Stimulated activated naive CD4-positive, alpha-beta T cell treated with Interleukin-2 at 50 U/mL for 16 hours (primary cell): ENCODE measurements at places on chromosomes 16 and 17.

DNA sequence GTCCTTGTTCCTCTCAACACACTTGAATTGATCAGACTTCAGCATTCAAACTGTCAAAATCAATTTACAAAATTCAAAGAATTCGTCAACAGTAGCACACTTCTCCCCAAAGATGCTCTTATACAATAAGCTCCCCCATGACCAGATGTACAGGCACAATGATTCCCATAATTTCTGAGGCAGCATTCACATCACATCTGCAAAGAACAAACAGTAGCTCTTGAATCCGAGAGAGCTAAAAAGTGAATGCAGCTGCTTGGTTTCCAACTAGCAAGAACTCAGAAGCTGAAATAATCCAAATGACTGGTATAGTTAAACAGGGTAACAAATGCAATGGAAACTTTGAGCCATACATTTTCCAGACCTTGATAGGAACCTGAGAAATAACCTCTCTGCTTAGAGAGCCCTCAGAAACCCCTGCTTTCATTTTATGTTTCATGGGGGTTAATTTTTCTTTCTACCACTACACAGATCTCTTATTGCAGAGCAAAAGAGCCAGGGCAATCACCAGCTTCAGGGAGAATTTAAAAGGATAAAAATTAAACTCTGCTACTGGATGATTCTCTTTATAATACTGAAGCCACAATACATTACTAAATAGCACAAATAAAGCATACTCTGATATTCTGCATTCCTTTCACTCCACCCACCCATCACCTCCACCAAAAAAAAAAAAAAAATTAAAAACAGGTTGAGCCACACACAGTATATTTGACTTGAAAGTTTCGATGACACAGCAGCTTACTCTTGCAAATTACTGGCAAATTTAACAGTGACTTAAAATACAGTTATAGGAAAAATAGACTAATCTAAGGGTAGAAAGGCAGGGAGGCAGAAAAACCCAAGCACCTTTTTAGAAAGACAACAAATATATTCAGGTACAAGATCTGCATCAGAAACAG lies 23.1 kb upstream of the TMEM97 start:
- DNase-seq, result no peak

DNA sequence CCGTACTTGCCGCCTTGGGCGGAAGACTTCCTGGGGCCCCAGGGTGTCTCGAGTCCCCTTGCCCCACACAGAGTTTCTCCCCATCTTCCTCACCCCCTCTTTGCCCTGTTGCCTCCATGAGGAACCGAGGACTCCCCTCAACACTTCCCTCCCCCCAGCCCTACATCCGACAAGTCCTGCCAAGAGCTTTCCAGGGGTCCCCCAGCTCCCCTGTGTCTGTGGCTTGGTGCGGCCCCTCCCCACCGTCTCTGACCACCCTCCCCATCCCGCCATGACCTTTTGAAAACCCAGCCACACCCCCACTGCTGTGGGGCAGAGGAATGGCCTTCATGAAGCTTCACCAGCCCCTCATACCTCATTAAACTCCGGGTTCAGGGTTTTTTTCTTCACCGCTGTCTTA lies 11.4 kb downstream of the SCGB1C2 start:
- no peak for DNase-seq

- DNase-seq, result no peak
Observed at GRCh38 chr16:76190480-76190879, 86.7 kb upstream of the CNTNAP4 start.

- DNase-seq, result no peak
Observed at GRCh38 chr16:63983401-63983800, 1138.5 kb downstream of the CDH11 start.

- no peak for DNase-seq
Observed at GRCh38 chr16:29315046-29315445, 91.5 kb downstream of the NPIPB11 start.

GRCh38 chr17:19387921-19388521 lies 1.0 kb upstream of the MFAP4 start:
- no peak for DNase-seq

- DNase-seq, result no peak
Observed at GRCh38 chr17:32772453-32773025, 104.4 kb downstream of the MYO1D start.

GRCh38 chr17:75565066-75565465 lies 22.5 kb upstream of the MYO15B start:
- no peak for DNase-seq

DNA sequence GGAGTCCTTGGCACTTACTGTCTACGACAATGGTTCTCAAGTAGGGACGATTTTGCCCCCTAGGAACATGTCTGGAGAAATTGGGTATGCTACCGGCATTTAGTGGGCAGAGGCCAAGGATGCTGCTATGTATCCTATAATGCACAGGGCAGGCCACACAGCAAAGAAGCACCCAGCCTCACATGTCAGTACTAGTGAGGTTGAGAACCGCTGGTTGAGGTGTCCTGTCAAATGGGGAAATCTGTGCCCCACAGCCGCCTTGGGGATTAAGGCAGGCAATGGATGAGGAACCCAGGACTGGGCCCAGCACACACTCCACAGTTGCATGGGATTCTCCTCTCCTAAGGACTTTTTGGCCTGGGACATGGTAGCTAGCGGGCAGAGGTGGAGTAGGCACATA lies 86.7 kb upstream of the TOB1 start:
- DNase-seq, result no peak

GRCh38 chr17:72525225-72526015 lies 404.6 kb downstream of the SOX9 start:
- no peak for DNase-seq

DNA sequence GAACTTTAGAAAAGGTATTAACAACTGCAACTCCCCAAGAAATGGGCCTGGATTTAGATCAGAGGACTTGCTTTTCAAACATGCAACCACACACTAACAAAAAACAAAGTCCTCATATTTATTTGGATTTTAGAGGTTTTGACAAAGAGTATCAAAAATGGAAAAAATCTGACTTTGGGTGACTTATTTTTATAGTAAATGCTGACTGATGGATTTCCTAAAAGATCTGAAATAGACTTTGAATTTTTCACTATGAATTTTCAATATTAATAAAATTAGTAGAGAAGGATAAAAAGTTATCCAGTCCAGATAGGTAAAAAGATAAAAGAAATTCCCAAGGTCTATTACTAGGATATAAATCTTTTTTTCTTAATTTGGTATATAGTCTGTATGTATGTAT lies 253.5 kb downstream of the KCNJ2 start:
- DNase-seq, result no peak

DNA sequence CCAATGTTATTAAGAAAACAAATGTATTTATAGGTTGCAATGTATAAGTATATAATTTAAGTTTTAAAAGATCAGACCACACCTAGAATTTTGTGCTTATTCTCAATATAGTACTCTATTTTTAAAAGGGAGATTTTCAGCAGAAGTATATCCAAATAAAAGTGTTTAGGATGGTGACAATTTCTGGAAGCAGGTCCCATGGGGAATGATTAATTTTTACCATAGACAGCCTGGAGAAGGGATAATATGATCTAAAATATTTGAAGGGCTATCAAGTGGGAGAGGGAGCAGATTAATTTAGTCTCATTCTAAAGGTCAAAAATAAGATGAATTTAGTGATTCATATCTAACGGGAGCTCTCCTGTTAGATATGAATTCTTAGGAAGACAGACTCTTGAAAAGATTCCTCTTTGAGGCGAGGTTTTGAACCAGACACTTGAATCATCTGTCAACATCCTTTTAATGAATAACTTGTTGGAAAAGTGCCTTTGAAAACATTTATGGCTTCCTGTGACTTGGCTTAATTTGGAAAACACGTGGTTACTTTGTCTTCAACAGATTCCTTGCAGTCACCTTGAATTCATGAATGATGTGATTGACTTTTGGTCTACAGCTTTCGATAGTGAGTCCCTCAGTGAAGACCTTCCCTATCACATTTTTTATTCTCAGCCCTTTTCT lies 29.3 kb upstream of the SMIM36 start:
- DNase-seq, result no peak

- DNase-seq, result no peak
Observed at GRCh38 chr17:6554871-6555330, 1.5 kb downstream of the PITPNM3 start.

DNA sequence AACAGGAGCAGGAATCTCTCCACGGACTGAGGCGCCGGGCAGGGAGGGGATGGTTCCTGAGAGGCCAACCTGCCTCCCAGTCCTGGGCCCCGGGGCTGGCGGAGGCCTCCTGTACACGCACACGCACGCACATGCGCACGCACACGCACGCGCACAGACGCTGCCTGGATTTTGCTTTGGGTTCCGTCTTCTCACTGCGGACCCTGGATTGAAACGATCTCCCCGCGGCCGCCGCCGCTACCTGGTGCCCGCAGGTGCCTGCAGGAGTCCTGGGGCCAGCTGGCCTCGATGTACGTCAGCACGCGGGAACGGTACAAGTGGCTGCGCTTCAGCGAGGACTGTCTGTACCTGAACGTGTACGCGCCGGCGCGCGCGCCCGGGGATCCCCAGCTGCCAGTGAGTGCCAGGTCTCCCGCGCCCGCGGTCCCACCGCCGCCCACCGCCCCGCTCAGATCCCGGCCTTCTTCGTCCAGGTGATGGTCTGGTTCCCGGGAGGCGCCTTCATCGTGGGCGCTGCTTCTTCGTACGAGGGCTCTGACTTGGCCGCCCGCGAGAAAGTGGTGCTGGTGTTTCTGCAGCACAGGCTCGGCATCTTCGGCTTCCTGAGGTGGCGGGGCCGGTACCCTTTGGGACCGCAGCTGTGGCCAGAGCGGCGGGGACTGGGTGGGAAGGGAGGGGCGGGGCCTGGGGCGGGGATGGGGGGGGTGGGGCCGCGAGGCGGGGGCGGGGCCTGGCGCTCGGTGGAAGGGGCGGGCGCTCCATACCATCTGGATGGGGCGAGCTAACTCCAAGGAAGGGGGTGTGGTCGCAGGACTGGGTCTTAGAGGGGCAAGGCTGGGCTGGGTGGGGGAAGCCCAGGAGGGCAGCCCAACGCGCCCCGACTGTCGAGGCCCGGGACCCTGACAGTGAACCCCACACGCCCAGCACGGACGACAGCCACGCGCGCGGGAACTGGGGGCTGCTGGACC lies 12.3 kb downstream of the CES4A start:
- DNase-seq, result peak; percentile 46

GRCh38 chr17:42937712-42938596 lies 26.3 kb downstream of the AARSD1 start:
- no peak for DNase-seq

DNA sequence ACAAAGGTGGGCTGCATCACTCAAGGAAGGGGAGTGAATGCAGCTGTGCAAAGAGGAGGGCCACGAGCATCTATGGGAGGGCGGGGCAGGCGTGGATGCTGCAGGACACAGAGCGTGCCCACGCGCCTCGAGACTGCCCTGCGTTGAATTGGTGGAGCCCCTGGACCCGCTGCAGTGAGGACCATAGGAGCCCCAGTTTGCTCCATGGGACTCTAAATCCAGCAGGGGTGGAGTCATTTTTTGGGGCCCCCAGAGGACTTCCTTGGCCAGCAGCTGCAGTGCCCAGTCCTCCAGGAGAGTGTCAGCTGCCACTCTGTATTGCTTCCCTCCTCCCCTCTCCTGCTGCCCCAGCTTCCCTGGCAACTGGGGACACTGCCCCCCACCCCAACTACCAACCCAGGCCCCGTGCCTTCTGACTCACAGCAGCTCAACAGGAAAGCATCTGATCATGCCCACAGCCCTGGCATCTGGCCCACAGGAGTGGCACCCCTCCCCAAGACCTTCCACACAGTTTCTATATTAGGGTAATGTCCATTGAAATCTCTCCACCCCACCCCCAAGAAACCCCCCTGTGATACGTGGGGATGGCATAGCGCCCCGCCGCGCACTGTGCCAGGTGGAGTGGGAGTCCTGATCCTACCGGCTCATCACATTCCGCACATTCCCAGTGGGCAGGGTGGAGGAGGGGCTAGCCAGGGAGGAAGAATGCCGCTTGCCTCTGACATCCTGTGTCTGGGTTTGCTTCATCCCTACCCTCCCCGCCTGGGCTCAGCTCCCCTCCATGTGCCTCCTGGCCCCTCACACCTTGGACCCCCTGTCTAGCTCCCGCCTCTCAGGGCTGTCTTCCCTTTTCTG lies 27.8 kb upstream of the ITGA3 start:
- no peak for DNase-seq

DNA sequence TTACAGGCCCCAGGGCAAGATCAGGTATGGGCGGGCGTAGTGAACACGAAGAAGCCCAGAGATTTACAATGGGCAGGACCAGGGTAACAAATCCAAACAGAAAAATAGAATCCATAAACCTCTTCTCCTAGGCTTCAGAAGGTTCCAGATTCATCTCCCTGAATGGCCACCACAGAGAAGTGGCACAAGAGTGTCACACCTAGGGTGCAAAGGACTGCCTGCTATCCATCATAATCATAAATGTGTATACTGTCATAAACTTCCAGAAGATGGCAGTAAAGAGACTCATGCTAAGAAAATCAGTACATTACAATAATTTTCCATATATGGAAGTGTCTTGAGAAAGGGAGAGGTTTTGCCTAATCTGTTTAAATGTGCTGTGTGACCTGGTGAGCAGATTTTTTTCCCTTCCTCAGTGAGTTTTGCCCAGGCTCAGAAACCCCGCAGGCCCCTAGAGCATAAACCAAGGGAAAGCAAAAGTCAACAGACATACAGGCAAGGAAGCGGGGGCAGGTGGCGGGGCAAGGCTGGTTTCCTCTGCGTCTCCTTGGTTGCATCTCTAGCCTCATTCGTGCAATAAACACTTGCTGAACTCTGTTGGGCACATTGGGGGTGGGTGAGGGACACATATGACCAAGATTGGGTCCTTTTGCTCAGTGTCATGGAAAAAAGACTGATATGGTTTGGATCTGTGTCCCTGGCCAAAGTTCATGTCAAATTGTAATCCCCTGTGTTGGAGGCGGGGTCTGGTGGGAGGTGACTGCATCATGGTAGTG lies 92.0 kb upstream of the CDH5 start:
- no peak for DNase-seq

GRCh38 chr16:15644267-15644961 lies 1.5 kb upstream of the MARF1 start:
- DNase-seq, result no peak

GRCh38 chr17:61422116-61422799 lies 22.6 kb downstream of the TBX2 start:
- no peak for DNase-seq

GRCh38 chr17:48994549-48995303 lies 2.5 kb upstream of the IGF2BP1 start:
- DNase-seq, result no peak

DNA sequence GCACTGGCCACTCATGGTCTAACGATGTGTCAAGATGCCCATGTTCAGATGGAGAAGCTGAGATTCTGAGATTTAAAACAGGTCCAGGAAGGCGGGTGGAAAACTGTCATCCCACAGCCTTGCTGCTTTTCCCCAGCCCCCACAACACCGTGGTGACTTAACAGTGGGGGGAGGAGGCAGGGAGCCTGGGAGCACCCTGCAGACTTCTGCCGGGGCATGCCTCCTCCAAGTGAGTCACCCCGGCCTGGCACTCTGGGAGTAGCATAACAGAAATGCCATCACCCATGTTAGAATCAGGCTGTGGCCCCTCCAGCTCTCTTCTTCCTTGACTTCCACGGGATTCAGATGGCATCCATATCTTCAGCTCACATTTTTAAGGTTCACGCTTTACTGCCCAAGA lies 164.8 kb downstream of the CBLN1 start:
- DNase-seq, result no peak

GRCh38 chr16:59469266-59469665 lies 735.1 kb upstream of the GOT2 start:
- DNase-seq, result no peak
